ENCODE measurements at places on chromosomes 12 and 14.

DNA sequence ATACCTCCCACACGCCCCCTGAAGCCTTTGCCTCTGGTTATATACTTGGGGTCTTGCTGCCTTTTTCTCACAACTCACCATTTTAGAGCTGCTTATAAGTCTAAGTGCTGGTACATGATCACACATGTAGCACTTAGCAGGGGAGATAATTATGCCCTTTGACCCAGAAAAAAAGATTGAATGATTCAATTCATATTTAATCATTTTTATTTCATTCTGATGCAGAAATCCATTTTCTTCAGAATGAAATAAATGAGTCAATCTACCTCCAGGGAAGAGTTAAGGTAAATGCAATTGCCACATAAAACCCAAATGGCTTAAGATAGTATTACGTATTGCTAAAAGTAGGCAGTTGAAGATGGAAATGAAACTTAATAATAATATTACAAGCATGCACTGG is 414.6 kb upstream of the PRICKLE1 start:
- DNase-seq = no peak

DNA sequence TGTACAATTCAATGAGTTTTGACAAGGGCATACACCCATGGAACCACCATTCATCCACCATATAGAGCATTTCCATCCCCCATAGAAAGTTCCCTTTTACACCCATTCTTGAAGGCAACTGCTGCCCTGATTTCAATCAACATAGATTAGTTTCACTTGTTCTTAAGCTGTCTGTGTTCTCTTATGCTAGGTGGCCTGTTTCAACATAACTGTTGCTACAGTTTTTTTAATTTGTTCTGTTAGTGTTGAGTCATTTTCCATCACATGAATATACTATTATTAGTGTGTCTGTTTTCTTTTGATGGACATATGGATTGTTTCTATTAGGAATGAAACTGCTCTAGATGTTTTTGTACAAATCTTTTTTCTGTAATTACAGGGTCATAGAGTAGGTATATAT is 123.4 kb downstream of the PTPRQ start:
- no peak for DNase-seq

- DNase-seq = no peak
Observed at GRCh38 chr14:68801631-68802030, 8.8 kb upstream of the ZFP36L1 start.

DNA sequence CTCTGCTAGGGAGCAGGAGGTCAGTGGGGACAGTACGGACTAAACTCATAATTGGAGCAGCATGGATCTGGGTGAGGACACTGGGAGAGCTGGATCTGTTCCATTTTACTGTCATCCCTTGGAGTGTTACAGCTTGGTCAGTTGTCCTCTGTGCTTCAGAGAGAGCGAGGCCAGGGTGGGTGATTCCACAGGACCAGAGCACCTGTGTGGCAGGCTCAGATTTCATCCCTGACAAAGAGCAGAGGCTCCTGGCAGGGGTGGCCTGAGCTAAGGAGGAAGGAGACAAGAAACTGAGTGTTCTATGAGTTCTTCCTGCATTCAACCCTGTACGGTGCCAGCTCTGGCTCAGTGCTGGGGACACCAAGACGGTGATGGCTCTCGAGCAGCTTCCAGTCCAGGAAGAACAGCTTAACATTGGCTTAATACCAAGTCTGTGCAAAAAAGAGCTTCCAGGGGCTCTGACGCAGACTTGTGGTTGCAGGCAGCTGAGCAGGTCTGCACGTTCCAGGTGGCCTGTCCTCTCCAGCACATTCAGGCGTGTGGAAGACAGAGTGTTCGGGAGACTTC is 8.4 kb upstream of the PGF start:
- DNase-seq = no peak

DNA sequence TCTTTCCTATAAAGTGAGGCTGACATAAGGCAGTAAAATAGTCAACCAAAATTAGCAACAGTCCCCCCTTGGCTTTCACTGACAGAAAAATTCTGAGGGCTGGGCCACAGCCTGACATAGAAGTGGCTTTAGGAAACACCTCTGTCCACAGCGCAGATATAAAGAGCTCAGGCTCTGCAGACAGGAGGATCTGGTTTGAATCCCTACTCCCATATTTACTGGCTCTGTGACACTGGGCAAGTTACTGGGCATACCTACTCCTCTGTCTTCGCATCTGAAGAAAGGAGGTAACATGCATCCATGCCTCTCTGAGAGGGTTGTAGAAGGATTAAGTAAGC is 95.3 kb downstream of the STXBP6 start:
- DNase-seq = no peak

DNA sequence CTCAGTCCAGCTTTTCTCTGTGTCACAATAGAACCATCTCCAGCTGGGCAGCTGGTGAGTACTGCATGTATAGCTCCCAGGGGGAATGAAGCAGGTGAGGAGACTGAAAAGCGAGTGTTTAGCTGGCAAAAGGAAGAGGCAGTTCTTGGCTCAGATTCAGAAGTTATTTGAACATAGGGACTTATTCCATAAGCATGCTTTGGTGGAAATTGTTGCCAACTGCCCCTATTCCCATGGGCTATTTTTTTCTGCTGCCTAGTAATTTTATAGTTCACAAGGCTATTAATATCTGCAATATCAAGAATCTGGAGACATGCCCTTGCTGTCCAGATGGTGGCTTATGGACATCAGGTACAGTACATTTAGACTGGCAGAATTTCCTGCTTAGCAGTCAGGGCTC is 1112.7 kb downstream of the LRFN5 start:
- DNase-seq = no peak

GRCh38 chr12:66066137-66066928 is 64.2 kb downstream of the LLPH start:
- no peak for DNase-seq

GRCh38 chr14:58199726-58200479 is at the start of gene ACTR10:
ACTR10 (plus strand) TSS chr14:58200149; CDS start chr14:58200218, 69 bp downstream.
- DNase-seq = peak; percentile 72

GRCh38 chr12:33245434-33245833 is 194.2 kb downstream of the SYT10 start:
- DNase-seq = no peak

GRCh38 chr12:86801439-86801838 is 545.2 kb upstream of the MGAT4C start:
- no peak for DNase-seq

DNA sequence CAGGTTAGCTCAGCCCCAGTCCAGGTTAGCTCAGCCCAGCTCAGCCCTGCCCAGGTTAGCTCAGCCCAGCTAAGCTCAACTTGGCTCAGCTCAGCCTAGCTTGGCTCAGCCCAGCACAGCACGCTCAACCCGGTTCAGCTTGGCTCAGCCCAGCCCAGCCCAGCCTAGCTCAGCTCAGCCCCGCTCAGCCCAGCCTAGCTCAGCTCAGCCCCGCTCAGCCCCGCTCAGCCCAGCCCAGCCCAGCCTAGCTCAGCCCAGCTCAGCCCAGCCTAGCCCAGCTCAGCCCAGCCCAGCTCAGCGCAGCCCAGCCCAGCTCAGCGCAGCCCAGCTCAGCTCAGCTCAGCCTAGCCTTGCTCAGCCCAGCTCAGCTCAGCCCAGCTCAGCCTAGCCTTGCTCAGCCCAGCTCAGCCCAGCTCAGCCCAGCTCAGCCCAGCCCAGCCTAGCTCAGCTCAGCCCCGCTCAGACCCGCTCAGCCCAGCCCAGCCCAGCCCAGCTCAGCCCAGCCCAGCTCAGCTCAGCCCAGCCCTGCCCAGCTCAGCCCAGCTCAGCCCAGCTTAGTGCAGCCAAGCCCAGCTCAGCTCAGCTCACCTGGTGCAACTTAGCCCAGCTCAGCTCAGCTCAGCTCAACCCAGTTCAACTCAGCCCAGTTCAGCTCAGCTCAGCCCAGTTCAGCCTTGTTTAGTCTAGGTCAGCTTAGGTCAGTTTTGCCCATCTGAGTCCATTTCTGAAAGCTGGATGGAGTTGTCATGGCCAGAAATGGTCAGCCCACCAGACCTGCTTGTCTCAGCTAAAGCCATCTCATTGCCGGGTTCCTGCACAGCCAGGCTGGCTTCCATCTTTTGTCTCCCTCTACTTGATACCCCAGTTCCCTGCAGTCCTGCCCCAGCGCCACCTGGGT is 333.6 kb downstream of the TMEM121 start:
- DNase-seq = no peak
